ENCODE measurements at places on chromosomes 11 and 22. TPM values are rescaled to one million over a fixed set of nuclear protein-coding genes. Genes with fewer than 3 reads are reported as not detected.
A peak's percentile ranks its signal among the peaks of the same experiment; 100 is the strongest.

- no peak for DNase-seq
Observed at GRCh38 chr11:70423523-70424505, 25.5 kb downstream of the CTTN start.

DNA sequence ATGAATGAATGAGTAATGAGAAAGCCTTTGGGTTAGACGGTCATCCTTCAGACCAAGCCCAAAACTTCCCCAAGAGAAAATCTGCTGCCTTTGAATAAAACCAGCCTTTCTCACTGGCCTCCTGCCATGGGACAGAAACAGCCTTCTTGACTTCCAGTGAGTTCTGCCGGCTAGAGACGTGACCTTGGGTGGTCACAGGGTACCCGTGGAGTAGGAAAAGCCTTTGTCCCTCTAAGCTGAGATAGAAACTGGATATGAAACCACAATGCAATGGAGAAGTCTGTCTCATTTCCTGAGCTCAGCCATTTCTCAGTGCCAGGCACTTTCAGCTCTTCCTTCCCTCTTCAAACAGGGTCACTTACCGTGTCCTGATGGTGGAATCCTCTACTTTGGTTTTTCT, 21.2 kb upstream of the YWHAH start:
- DNase-seq: peak; percentile 31

DNA sequence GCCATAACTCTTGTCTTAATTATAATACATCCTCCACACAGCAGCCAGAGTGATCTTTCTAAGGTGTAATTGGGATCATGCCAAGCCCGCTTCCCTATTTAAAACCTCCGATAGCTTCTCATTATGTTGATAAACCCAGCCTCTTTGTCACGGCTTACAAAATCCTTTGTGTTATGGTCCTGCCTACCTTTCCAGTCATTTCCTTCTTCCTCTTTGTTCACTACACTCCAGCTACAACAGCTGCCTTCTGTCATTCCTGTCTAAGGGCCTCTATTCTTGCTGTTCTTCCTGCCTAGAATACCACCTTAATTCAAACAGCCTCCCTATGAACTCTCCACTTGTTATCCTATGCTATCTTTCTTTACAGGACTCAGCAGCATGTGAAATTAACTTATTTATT, 70.6 kb upstream of the CAPRIN1 start:
- DNase-seq: no peak

DNA sequence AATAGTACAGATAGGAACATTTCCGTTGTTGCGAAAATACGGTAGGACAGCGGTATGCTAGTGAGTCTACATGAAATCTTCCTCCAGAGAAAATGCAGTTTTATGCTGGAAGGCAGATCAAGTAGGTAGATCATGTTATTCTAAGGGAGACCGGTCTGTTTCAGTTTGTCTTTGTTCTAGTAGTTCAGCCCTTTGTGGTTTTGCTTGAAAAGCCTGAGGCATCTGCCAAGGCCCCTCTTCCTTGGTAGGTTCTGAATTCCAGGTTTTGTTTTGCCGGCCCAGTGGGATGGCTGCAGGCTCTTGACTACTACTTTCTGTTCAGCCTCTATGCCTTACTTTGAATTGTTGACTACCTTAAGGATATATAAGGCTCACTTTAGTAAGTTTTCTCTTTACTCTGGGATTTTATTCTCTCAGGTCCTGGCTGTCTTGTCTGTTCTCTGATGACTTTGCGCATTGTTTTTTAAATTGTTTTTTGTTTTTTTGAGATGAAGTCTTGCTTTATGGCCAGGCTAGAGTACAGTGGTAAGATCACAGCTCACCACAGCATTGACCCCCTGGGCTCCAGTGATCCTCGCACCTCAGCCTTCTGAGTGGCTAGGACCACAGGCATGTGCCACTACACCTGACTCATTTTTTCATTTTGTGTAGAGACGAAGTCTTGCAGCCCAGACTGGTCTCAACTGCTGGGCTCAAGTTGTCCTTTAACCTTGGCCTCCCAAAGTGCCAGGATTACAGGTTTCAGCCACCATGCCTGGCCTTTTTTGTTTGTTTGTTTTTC, 53.7 kb downstream of the HIPK3 start:
- DNase-seq: no peak

DNA sequence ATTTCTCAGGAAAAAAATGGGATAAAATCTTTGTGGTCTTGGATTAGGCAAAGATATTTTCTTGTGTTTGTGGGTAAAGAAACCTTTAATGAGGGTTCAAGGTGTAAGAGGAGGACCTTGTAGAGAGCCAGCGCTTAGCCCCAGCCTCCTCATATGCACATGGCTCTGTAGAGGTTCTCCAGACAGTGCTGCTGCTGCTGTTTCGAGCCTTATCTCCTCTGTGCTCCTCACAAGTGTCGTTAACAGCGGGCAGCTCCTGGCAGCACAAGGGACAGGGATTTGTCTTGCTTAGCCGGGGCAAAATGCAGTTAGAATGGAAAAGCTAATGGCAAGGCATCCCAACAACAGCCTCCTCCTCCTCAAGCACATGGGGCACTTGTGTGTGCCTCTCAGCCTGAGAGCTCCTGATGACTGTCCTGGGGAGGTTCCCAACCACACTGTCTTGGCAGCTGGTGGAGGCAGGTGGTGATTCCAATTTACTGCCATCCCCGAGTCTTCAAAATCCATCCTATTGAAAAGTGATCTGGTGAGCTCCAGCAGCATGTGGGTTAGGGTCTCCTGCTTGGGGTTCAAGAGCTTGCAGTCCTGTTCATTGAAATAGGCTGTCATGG, 7.6 kb upstream of the MSANTD2 start:
- no peak for DNase-seq

- DNase-seq: no peak
Observed at GRCh38 chr11:66969584-66970225, 5.4 kb upstream of the C11orf86 start.

DNA sequence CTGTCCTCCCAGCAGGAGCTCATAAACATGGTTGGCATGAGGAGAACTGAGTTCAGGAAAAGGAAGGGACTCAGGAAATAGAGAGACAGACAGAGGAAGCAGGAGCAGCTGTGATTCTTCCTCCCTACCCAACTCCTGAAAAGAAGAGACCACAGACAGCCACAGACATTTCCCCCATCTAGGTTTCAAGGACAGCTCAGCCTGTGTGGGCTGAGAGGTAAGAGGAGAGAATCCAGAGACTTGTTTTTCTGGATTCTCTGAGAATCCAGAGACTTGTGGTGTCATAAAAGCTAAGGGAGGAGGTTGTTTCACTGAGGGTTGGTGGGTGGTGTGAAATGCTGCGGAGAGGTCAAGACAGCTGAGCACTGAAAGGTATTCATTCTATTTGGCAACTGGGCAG, 19.0 kb upstream of the STK33 start:
- DNase-seq: no peak

- DNase-seq: no peak
Observed at GRCh38 chr11:132101881-132102280, 731.5 kb downstream of the NTM start.

DNA sequence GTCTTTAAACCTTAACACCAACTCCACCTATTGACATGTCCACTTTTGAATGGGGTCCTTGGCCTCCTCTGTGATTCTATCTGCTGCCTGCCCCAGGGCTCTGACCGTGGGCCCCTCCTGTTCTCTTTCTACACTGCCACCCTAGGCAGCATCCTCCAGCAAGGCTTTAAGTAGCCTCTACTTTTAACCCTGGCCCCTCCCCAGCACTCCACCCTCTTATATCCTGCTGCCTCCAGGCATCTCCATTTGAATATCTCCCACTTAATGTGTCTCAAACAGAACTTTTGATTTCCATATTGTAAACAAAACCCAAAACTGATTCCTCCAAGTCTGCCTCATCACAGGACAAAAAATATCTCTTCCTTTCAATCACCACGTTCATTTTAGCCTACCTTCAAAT, 90.5 kb upstream of the ARHGAP32 start:
- DNase-seq: peak; percentile 22

The OAF gene
- total RNA-seq: 207 TPM

The LRRC4C gene
- not detected for total RNA-seq

The RFPL1 gene
- not detected for total RNA-seq

All from transverse colon (tissue), 4 donors.